ENCODE measurements at places on chromosomes 1 and 21.

GRCh38 chr1:53303726-53304515 is 23.9 kb downstream of the LRP8 start:
- no peak for DNase-seq

GRCh38 chr1:229381234-229381633 is 38.4 kb upstream of the CCSAP start:
- DNase-seq, result no peak

- no peak for DNase-seq
These were observed 3.8 kb downstream of the OR10K2 start for GRCh38 chr1:158422212-158422611.

DNA sequence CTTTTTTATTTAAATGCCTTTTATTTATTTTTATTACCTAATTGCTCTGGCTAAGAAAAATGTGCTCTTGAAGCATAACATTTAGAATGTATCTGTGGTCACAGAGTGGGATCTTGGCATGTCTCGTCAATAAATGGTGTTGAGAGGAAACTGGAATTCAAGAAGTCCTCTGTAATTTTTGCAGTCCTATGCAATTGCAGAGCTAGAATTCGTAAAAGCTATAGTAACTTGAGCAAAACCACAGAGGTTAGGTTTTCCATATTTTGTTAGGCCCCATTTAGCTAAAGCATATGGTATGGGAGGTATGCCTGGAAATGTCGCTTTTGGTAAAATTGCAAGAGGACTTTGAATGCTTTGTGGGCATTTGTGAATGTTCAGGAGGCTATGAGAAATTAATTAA is 466.7 kb upstream of the NFIA start:
- no peak for DNase-seq

GRCh38 chr1:206507284-206508129 is at the start of gene RASSF5:
Gene RASSF5, plus strand, starts transcription at chr1:206507531. Its CDS starts 72 bp downstream, at chr1:206507603.
- peak; percentile 36 for DNase-seq
